ENCODE measurements at places on chromosomes 4 and X.
A peak's percentile ranks its signal among the peaks of the same experiment; 100 is the strongest.

DNA sequence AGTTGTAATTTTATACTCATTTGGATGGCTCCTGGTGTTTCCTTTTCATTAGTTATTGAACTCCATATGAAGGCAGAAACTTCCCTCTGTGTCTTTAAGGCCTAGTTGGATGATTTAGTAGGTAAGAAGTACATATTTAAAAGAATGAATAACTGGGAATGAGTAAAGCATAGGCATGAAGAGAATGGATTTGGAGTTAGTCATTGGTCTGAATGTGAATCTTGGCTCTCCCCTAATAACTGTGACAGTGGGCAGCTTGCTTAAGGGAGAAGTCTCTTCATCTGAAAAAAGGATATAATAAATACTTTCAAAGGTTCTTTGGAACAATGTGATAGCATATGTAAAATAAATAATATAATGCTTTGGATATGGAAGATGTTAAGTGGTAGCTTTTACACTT, 13.2 kb downstream of the SNX25 start:
- no peak for DNase-seq

- DNase-seq: no peak
Measured at GRCh38 chrX:69226459-69227158, 61.4 kb upstream of the PJA1 start.

DNA sequence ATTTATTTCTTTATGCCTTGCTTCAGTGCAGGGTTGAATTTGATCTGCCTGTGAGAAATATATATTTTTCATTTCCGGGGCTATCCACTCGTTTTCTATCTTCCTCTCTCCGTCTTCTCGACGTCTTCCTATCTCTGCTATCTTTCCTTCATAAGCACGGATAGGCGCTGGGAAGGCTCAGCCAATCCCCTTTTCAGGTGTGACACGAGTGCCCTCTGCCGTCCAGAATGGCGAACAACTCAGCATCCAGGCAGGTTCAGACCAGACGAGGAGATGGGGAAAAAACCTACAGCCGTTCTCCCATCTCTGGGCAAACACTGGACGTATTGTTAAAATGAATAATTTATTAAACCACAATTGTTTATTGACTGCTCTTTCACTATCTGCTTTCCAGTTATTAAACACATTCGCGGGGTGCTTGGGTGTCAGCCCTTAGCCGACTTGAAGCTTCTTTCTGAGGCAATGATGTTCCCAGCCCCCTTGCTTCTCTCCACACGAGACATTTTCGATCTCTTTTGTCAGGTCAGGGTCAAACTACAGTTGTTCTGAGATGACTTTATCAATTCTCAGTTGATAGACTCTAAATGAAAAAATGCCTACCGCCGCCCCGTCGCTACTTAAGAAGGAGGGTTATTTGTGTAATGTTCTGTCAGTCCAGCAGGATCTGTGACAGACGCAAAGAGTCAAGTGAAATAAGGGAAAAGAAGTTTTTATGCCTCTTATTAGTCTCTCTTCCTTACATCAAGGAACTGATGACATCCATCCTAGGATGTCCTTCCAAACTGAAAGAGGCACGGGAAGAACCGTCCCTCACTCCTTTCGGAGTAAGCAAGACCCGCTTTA, 96.3 kb upstream of the NOCT start:
- peak; percentile 83 for DNase-seq

- no peak for DNase-seq
Measured at GRCh38 chr4:175536852-175537453, 275.1 kb downstream of the GPM6A start.

- DNase-seq: no peak
Measured at GRCh38 chrX:20712811-20713210, 446.1 kb upstream of the RPS6KA3 start.

- no peak for DNase-seq
Measured at GRCh38 chr4:176238826-176239225, 30.2 kb downstream of the ASB5 start.

- DNase-seq: peak; percentile 23
Measured at GRCh38 chr4:70601422-70602039, 9.5 kb downstream of the AMBN start.

- DNase-seq: peak; percentile 67
Measured at GRCh38 chrX:74535408-74536151, 78.8 kb downstream of the RLIM start.

DNA sequence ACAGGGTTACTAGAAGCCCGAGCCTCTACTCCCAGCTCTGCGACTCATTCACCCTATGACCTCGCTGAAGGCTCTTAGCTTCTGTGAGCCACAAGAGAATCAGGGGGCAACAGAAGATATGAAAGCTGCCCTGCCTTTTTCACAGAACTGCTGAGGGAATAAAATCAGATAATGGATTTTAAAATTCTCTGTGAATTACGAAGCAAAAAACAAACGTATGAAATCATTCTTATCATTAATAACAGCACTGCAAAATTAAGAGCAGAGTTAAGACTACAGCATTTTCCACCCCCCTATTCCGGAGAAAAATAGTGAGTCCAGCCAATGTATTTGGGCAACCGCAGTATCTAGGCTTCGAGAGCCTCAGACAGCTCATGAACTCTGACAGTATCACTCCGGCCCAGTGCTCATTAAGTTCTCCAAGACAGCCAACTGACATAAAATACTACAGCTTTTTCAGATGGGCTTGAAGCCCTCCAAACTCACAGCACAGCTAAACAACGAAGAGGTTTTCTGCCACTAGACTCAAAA, 33.4 kb downstream of the AFAP1 start:
- no peak for DNase-seq

- DNase-seq: no peak
Measured at GRCh38 chr4:21811565-21811964, 137.0 kb downstream of the KCNIP4 start.

GRCh38 chr4:98781641-98782357, 123.4 kb upstream of the TSPAN5 start:
- peak; percentile 40 for DNase-seq

DNA sequence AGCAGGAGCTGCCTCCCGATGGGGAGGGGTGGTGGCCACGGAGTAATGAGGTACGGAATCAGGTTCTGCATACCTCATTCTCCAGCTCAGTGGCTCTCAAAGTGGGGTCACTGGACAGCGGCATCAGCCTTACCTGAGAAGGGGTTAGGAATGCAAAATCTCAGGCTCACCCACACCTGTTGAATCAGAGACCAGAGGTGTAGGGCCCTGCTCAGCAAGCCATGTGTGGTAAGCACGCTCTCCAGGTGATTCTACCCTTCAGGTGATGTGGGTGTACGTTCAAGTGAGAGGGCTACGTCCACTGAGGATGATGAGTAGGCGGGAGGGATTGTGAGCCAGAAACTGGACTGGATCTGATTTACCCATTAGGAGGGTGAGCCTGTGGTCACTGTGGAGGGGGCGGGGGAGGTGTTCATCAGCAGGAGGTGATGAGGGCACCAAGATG, 65.8 kb downstream of the ANAPC4 start:
- DNase-seq: peak; percentile 70

DNA sequence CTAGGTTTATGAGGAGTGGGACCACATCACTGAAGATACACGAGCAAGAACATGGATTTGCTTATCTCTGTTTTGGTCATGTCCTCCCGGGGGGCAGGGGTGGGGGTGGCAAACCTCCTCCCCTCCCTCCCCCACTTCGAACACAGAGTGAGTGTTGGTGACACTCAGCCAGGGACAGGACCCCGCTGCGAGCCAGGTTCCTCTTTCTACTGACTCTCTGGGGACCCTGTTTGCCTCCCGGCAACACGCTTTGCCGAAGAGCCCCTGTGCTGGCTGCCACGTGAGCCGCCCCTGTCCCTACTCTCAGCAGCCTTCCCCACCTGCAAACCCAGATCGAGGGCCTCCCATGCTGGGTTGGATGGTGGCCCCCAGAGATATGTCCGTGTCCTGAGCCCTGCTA, 34.7 kb downstream of the P2RY8 start:
- DNase-seq: no peak

DNA sequence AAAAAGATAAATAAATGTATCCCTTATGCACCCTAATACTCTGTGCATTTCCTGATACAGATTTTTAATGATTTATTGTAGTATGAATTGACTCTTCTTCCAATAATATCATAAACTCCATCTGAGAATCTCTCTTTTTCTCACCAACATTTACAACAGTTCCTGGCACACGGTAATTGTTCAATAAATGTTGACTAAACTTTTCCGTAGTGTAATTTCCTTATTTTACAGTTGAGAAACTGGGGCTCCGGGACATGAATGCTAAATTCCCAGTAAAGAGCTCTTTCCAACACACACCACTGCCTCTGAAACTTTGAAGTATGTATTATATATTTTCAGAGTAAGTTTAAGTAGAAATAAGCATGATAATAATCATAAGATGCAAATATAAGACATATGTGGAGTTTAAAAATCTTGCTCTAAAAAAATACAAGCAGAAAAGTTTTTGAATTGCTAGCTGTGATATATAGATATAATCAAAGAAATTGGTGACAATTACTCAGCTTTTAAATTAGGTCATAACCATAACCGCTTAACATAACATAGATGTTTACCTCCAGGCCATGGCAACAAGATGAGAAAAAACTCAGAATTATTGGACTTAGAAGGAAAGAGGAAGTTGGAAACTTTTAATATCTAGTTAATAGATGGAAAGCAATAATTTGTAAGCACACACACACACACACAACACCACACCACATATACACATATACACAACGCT, 28.2 kb upstream of the ANTXR2 start:
- DNase-seq: no peak

DNA sequence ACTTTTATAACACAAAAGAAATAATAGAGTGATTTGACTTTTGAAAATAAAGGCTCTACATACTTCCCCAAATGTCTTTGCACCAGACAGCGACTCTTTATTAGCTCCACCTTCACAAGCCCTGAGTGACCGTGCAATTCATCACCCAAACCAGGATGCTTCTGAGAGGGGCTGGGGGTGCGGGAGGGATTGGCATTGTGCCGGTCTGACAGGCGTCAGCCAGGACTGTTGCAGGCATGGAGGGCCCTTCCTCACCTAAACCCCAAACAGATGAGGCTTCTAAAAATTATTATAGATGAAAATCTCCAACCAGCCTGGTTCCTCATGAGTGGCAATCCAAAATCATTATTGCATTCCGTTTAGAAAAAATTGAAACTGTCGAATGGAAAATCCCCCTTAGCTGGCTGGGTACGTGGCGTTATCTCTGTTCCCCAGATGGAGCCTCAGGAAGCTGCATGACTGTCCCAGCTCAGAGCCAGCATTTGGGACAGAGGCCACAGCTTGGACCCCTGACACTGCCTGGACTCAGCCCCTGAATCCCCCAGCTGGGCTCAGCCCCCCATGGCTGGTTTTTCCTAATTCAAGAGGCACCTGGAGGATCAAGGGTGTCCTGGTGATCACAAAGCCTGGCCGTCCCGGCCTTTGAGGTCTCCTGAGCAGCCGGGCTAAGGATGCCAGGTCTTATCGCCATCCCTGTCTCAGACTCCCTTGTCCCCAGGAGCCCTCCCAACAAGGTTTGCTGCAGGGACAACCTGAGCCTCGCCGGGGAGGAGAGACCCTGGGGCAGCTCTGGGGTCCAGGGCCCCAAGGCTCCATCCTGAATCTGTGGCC, 60.4 kb downstream of the SORCS2 start:
- DNase-seq: no peak

GRCh38 chr4:139266583-139267257, 13.3 kb downstream of the MGARP start:
- DNase-seq: peak; percentile 49

GRCh38 chrX:104370089-104370488, 115.4 kb upstream of the ESX1 start:
- peak; percentile 2 for DNase-seq

DNA sequence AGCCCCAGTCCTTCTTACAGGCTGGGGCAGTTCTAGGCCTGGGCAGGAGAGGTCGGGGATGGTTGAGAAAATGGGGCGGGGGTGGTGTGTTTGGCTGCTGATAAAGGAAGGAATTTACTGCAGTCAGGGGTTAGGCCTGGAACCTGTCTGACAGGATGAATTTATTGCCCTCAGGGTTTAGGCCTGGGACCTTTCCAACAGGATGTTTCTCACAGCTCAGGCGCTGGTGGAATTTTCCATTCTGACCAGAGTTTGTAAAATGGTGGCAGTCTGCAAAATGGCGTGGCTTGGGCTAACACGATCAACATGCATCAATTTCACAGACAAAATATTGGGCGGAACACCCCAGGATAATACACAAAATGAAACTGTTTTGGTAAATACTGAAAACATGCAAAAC, 83.5 kb upstream of the SPIN4 start:
- no peak for DNase-seq

DNA sequence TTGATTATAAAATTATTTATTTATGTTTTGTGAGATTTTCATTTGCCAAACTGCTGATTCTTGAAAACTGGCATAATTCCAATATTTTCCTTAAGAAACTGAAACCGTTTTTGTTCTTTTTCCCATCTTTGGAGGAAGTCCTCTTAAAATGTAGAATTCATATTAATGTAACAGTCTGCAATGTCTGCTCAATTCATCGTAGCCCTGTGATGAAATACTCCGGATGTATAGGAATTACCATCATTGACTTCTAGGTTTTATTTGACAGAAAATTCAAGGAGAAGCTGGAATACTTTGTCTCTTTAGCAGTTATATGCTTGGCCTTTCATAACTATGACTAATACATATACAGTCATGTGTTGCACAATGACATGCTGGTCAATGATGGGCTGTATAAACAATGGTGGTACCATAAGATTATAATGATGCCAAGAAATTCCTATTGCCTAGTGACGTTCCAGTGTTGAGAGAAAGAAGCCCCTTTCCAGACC, 185.0 kb upstream of the GPRIN3 start:
- DNase-seq: no peak

GRCh38 chr4:38582889-38583470, 81.0 kb upstream of the KLF3 start:
- DNase-seq: no peak

- DNase-seq: no peak
Measured at GRCh38 chr4:144509088-144510015, 136.6 kb upstream of the HHIP start.

DNA sequence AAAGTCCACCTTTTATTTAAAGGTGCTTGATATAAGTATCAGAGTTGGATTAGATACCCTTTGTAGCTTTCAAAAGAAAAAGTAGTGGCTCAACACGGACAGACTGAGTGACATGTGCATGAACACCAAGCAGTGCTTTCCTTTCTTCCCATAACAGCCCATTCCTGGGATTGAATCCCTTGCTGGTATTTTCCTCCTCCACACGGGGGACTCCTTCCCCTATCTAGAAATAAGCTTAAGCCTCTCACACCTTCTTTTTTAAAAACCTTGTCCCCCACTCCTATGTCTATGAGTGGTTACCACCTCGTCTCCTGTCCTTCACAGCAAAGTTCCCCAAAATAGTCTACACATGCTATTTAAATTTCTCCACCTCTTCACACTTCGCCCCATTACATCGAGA, 5.1 kb downstream of the AP1S2 start:
- DNase-seq: no peak

- no peak for DNase-seq
Measured at GRCh38 chr4:7658341-7659204, 223.8 kb upstream of the PSAPL1 start.

- no peak for DNase-seq
Measured at GRCh38 chrX:8204943-8205342, 33.9 kb upstream of the VCX2 start.

GRCh38 chrX:16516232-16516876, 133.6 kb upstream of the S100G start:
- DNase-seq: no peak

GRCh38 chrX:104255465-104255864, 732 bp upstream of the ESX1 start:
- DNase-seq: no peak
